ENCODE measurements at places on chromosomes 13 and 19.

- DNase-seq: peak; percentile 28
Measured at GRCh38 chr13:42820451-42820850, 39.1 kb downstream of the FAM216B start.

DNA sequence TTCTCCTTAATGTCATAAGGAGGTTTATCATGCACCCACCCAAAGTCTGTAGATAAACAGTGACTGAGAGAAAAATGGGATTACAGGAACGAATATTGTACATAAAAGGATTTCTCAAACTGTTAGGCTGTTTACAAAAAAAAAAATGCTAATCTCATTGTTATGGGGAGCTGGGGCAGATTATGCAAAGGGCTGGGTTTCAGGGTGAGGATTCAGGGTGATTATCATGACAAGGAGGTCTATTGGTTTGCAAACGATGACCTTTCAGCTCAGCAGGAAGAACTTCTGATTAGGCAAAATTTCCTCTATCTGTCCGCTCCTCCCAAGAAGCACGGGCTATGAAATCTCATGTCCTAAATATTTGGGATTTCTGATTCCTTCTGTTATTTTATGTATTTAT is 41.4 kb downstream of the NLRP12 start:
- DNase-seq: no peak

- DNase-seq: no peak
Measured at GRCh38 chr13:49441846-49442245, 2.0 kb downstream of the CAB39L start.

DNA sequence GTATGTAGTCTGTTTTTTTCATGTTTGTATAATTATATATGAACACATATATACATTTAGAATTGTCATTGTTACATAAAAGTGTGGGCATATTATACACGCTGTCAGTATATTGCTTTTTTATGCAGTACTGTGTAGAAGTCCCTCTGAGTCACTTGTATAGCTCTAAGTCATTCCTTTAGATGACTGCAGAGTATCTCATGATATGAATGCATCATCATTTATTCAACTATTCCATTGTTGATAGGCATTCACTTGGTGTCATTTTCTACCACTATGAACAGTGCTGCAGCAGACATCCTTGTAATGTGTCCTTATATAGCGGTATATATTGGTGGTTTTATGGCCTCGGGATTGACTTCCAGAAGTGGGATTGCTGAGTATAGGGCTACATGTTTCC is 15.3 kb downstream of the RFXAP start:
- DNase-seq: no peak

DNA sequence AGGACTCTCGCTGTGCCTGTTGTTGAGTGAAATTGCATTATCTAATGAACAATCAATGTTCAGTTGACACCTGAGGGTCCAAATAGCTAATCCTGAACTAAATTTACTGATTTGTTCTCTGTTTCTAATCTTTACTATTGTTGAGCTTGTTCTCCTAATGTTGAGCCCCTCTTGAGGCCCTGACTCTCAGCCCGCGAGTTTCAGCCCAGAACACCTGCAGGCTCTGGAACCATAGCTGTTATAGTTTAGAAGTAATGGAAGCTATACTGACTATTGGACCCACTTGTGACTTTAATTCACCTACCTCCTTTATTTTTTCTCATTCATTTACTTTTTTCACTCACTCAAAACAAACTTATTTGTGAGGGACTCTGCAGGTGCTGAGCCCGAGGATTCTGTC is 20.6 kb upstream of the PCDH8 start:
- DNase-seq: no peak

GRCh38 chr13:49667773-49668172 is 23.5 kb downstream of the EBPL start:
- no peak for DNase-seq

DNA sequence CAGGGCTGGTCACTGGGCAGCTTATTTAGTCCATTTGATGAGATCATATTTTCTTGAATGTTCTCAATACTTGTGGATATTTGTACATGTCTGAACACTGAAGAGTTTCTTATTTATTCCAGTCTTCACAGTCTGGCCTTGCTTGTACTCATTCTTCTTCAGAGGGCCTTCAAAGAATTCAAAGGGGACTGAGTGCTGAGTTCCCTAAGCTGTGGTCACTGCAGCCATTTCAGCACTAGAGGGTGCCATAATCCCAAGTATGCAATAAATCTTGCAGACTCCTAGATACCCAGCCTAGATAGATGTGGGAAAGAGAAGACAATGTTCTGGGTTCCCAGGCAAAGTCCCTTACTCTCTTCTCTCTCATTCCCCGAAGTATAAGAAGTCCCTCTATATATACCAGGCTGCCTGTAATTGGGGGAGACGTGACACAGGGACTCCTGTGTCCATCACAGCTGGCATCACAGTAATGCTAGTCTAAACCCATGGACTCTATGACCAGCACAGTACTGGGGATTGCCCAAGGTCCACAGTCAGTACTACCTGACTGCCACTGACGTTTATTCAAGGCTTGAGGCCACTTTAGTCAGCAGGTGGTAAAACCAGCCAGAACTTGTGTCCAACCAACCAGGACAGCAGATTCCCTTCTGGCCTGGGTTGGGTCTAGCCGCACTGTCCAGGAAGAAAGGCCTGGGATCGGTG is 8.9 kb upstream of the VN1R1 start:
- no peak for DNase-seq

DNA sequence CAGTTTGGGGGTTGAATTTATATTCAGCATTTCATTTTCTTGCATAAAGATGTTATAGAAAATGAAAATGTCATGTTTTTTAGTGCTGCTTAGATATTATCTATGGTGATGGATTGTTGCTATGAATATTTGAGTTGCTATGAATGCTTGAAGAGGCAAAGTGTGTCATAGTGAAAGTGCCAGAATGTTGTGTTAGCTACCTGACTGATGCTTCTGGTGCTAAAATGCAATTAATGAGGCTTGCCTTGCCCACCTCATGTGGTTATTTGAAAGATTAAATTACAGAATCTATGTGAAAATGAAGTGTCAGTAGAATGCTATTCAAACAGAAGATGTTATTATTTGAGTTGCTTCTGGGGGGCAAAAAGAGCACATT is 62.7 kb upstream of the MYCBP2 start:
- DNase-seq: peak; percentile 2

- no peak for DNase-seq
Measured at GRCh38 chr13:63632321-63632720, 2216.7 kb upstream of the PCDH20 start.

DNA sequence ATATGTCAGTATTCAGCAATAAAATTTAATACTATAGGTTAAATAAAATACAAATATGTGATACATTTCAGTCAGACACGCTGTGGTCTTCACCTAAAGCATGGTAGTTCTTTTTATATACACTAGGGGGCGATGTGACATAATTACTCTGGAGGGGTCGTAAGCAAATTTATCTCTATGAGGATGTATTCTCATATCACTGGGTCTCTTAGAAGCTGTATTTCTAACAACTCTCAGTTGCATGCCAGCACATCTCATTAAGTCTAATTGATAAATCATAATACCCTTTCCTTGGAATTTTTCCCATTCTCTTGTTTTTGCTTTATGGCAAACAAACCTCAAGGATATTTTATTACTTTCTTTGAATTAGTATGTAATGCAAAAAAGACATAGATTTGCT is 3.9 kb upstream of the PCDH17 start:
- peak; percentile 29 for DNase-seq

GRCh38 chr13:85223883-85224656 is 575.1 kb downstream of the SLITRK6 start:
- no peak for DNase-seq

- no peak for DNase-seq
Measured at GRCh38 chr13:44302233-44302632, 71.4 kb upstream of the SERP2 start.

DNA sequence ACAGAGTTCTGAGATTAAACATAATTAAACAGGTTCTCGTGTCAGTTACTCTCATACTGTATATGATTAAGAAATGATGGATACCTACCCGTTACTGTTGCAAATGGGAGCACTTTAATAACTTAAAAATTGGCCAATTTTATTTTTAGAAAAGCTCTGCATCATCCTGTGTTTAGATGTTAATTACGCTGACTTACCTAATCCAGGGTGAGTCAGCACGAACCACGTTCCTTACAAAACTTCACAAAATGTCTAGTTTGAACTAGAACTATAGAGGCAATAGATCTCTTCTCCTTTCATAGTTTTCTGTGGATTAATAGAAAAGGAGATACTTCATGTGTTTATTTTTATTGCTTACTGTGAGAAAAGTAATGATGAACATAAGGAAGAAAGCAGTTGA is 363.9 kb downstream of the MYO16 start:
- DNase-seq: no peak

GRCh38 chr19:6766357-6767080 is 716 bp downstream of the SH2D3A start:
- DNase-seq: no peak

- peak; percentile 38 for DNase-seq
Measured at GRCh38 chr19:1767464-1767933, 14.2 kb downstream of the ONECUT3 start.

DNA sequence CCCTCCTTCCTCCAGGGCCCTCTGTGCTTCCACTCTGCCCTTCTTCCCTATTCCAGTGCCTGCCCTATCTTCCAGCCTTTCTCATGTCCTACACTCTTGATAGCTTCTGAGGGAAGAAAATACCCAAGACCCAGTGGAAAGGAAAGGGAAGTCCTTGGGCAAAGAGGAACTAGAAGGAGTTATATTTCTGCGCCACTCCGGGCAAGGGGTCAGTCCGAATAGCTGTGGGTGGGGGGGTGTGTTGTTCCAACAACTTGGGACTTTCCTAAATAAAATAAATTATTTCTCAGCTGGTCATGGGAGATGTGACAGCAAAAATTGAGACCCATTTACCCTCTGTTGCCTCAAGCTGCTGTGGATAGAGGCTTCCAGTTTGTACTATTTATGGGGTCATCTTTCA is 23.2 kb downstream of the CABP5 start:
- no peak for DNase-seq

DNA sequence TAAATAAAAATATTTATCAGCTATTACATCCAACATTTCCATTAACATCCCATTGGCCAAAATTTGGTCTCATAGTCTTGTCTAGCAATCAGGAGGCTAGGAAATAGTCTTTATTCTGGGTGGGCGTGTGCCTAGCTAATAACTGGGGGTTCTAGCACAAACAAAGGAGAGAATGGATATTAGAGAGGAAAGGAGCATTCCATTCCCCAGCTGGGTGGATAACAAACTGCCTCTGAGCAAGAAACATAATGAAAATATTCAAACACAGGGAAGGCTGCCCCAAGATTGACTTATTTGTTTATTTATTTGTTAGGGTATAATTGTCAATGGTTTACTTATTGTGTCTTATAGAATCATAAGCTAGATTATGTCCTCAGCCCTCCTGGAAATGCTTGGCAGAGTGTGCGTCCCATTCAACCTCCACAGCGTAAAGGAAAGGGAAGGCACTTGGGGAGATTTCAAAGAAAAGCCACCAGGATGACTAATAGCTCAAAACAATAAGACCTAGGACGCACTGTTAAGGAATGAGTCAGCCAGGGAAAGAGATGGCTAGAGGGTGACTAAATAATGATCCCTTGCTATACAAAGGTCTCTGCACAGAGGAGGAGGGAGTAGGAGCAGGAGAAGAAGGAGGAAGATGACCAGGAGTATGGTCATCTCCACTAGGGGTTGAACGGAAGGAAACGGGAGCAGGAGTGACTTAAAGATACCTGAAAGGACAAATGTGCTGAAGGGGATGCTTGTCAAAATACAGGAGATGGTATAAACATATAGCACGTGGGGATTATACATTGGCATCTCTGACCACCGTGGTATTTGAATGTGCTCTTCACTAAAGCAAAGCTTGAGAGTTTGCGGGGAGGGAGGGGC is 23.5 kb upstream of the USP12 start:
- DNase-seq: peak; percentile 6

- no peak for DNase-seq
Measured at GRCh38 chr13:30022256-30022655, 171.8 kb upstream of the UBL3 start.
